Foreskin keratinocyte (primary cell): ENCODE measurements at places on chromosomes 4 and X. TPM values are rescaled to one million over a fixed set of nuclear protein-coding genes. Genes with fewer than 3 reads are reported as not detected.

GRCh38 chr4:41791557-41791956 is 43.0 kb upstream of the PHOX2B start:
- DNase-seq: no peak

DNA sequence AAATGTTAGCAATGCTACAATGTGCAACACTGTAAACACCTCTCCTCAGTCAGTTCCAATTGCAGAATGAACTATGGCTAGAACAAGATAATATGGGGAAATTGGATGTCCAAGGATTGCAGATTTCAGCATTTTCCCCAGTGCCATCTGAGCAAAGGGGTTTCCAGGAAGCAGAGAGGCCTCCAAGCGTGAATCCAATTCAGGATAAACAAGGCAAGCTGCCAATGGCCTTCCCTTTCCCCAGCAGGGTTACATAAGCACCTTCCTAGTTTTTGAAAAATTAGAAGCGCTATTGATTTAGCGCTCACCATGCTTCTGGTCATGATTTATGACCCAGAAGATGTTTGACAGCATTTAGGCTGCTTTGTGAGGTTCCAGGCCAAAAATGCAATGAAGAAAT is 223.0 kb upstream of the GATB start:
- DNase-seq: no peak

- no peak for DNase-seq
Observed at GRCh38 chr4:189804894-189805293, 135.8 kb upstream of the FRG1 start.

- DNase-seq: peak; percentile 23
Observed at GRCh38 chr4:25128671-25129070, 31.6 kb downstream of the SEPSECS start.

- DNase-seq: no peak
Observed at GRCh38 chrX:130848763-130849162, 54.2 kb downstream of the ENOX2 start.

- DNase-seq: peak; percentile 18
Observed at GRCh38 chrX:103343105-103343504, 13.1 kb downstream of the TCEAL7 start.

GRCh38 chr4:74541667-74542066 is 96.7 kb downstream of the AREG start:
- DNase-seq: no peak

DNA sequence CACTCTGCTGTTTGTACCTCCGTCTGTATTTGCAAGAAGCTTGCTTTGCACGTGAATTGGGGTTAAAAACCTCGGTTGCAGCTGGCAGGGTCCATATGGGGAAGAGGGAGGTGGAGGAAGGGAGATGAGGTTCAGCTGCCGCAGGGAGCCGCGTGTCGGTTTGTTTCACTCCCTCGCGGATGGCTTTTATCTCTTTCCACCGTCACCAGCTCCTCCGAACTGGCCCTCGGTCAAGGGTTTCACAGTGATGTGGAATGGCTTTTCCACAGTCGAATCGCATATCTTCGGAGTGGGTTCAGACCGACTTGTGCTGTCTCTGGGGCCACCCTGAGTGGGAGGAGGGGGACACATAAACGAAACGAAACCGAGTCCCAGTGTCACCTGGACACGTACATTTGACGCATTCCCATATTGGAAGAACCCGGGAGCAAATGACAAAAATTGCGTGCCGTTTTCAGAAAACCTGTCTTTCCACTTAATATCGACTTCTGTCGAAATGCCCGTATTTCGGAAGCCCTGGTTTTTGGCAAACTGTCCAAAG is 929 bp downstream of the ZBTB33 start:
- DNase-seq: no peak

GRCh38 chr4:40515398-40516293 is 114.0 kb downstream of the RBM47 start:
- no peak for DNase-seq

DNA sequence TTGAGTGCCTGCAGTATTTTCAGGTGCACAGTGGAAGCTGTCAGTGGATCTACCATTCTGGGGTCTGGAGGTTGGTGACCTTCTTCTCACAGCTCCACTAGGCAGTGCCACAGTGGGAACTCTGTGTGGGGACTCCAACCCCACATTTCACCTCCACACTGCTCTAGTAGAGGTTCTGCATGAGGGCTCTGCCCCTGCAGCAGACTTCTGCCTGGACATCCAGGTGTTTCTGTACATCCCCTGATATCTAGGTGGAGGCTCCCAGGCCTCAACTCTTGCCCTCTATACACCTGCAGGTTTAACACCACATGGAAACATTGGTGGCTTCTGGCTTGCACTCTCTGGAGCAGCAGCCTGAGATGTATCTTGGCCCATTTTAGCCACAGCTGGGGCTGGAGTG is 17.0 kb upstream of the NELFA start:
- DNase-seq: no peak

DNA sequence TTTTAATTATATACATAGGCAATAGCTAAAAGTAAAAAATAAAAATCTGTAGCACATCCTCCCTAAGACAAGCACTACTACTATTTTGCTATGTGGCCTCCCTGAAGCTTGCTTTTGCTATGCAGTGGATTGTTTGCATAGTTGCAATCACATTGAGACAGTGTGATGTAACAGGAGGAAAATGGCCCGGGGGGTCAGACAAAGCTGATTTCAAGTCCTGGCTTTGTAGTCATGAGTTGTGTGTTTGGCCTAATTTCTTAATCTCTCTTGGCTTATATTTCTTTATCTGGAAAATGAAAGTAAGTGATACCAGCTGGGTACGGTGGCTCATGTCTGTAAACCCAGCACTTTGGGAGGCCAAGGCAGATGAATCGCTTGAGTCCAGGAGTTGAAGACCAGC is 166.6 kb downstream of the LHFPL1 start:
- DNase-seq: no peak

DNA sequence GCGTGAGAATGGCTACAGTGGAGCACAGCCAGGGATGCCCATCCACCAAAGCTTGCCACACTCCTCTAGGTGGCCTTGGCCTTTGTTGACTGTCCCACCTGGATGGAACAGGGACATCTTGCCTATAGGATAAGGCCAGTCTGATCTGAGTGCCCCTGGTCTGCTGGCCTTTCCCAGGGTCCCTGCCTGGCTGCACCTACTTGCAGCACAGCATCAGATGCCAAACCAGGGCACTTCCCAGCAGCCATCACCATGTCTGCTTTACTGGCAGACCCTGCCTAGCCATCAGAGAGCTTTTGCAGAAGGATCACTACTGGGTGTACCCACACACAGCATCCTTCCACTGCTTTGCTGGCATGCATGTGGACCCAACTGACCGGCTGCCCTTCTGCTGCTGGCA is 143.2 kb downstream of the GABRA3 start:
- DNase-seq: no peak

DNA sequence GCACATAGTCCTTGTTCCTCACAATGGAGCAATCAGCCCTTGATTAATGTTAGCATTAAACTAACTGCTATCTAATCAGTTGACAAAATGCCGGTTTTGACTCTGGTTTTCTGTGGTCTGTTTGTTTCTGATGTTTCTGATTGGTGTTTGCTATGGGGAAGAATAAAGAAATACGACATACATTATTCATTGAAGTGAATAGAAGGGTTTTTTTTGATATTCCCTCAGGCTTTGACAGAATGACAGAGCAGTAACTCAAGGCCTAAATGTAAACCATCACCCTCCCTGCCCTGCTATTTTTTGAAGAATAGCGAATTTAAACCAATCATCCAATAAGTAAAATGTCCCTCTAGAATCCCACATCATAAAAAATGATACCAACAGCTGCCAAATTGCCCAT is 65.5 kb upstream of the HS3ST1 start:
- no peak for DNase-seq

GRCh38 chr4:81030061-81030980 is at the start of gene BMP3:
TSS of gene BMP3 (plus strand) at chr4:81030708. CDS start at chr4:81031285, 577 bp downstream.
- DNase-seq: no peak

- peak; percentile 100 for DNase-seq
Observed at GRCh38 chr4:76781698-76782595, 116.0 kb downstream of the SOWAHB start.

DNA sequence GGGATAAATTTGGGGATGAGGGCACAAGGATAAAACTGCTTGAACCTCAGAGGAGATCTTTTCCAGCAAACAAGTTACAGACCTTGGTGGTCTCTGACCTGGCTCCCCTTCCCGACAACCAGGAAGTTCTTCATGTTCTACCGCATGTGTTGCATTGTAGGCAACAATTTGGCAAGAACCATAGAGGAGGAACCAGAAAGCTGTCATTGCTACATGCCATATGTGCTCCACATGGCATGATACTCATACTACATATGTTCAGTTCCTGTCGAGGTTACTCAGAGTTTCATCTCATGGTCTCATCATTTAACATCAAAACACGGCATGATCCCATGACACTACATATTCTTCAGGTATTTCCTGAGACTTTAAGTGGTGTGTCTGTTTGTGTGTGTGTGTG is 235.9 kb downstream of the OR13H1 start:
- no peak for DNase-seq

DNA sequence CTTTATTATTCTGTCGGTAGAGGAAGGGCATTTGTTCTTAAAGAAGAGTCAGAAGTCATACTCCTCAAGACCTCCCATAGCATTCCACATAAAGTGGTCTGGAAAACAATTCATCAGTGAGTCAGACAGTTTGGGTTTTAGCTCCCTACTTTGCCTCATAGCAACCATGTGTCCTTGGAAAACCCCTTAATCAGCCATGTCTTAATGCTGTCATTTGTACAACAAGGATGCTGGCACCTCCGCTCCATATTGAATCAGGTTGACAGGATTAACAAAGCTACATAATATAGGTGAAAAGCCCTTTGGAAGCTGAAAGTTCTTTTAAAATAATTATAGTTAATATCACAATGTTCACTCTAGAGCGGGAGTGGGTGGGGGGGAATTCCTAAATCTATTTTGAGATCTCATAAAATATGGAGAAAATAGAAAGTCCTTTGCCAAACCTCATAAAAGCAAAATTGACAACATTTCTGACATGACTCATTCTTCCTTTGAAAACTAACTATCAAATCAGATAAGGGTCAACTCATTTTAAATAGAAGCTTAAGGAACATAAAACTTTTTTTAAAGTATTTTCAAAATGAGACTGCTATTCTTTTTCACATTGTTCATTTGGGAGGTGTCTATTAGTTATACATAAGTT is 37.3 kb upstream of the GUCY1A1 start:
- peak; percentile 64 for DNase-seq

GRCh38 chrX:47191331-47191730 is 2.3 kb upstream of the UBA1 start:
- peak; percentile 68 for DNase-seq

- peak; percentile 51 for DNase-seq
Observed at GRCh38 chr4:118396881-118397622, 44.2 kb upstream of the PRSS12 start.

DNA sequence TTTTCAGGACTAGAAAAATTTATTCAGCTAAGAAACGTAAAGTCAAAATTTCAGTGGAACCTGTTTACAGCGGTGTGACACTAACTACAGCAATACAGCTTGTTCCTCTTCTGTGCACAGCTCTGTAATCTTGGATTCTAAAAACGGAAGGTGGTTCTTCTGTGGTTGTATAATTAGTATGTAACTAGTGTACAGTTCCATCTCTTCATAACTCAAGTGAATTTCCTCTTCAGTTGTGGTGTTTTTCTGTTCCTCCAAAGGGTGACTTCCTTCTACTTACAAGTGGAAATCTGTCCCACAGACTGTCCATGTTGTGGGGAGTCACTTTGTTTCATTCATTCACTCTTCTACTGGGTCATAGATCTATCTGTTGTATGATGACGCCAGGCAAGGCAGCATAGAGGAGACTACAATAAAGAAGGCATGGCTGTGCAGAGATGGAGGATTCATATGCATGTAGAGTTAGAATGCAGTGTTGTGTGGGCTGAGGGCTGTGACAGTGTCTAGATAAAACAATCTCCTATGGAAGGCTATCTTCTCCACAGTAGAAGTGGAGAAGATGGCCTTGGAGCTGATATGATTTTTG is 5.4 kb downstream of the DAPP1 start:
- DNase-seq: no peak

- no peak for DNase-seq
Observed at GRCh38 chrX:44162964-44163475, 180.5 kb downstream of the EFHC2 start.

GRCh38 chrX:1025413-1025812 is 187.0 kb downstream of the CRLF2 start:
- no peak for DNase-seq

DNA sequence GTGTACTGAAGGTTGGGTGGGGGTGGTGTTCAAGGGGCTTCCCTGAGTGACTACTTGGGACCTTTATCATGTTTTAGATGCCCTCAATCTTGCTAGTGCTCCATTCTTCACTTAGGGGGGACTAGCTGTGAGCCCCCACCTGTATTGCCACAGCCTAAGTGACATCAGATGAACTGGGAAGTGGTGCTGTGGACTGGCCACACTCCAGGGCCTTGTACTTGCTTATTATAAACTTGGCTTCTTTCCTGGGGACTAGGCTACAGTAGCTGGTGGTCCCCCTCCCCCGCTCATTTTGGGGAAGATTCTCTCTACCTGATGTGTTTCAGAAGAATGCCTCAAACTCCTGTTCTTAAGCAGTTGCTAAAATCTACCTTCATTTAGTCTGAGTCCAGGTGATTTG is 46.7 kb upstream of the WDR1 start:
- DNase-seq: no peak

GRCh38 chr4:15695729-15696128 is 7.1 kb upstream of the BST1 start:
- no peak for DNase-seq

DNA sequence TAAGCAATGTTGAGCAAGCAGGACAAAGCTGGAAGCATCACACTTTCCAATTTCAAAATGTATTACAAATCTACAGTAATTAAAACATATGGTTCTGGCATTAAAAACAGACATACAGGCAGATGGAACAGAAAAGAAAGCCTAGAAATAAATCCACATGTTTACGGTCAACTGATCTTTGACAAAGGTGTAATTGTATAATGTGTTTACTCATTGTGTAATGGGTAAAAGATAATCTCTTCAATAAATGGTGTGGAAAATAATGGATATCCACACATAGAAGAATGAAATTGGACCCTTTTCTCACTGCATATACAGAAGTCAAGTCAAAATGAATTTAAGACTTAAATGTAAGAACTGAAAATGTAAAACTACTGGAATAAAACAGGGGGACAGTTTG is 394.2 kb downstream of the ANKRD50 start:
- no peak for DNase-seq

GRCh38 chr4:135732448-135732847 is 1530.9 kb upstream of the PABPC4L start:
- DNase-seq: no peak

The MAGEA8 gene
- total RNA-seq: not detected in 2 replicates

The PWWP3B gene
- 0.03 and 0.07 TPM in 2 replicates for total RNA-seq

The FDCSP gene
- total RNA-seq: not detected in 2 replicates

The GLUD2 gene
- total RNA-seq: 0.17 and 0.25 TPM in 2 replicates

The KDR gene
- not detected in 2 replicates for total RNA-seq

The PCDH19 gene
- under 0.01 TPM in 1 of 2 replicates, not detected in the other for total RNA-seq

The CD38 gene
- not detected in 2 replicates for total RNA-seq

The PARM1 gene
- total RNA-seq: 0.07 and 0.10 TPM in 2 replicates

The LDB2 gene
- total RNA-seq: not detected in 2 replicates

The AREG gene
- 1,077 and 1,617 TPM in 2 replicates for total RNA-seq

The PNMA3 gene
- total RNA-seq: not detected in 2 replicates

The ITIH6 gene
- not detected in 2 replicates for total RNA-seq

The OTC gene
- total RNA-seq: not detected in 2 replicates

The ZNF141 gene
- 6.3 and 7.2 TPM in 2 replicates for total RNA-seq

The COL4A6 gene
- 24.9 and 25.2 TPM in 2 replicates for total RNA-seq
